NCI-H526 (cell line): ENCODE measurements at places on chromosomes 4 and X.

DNA sequence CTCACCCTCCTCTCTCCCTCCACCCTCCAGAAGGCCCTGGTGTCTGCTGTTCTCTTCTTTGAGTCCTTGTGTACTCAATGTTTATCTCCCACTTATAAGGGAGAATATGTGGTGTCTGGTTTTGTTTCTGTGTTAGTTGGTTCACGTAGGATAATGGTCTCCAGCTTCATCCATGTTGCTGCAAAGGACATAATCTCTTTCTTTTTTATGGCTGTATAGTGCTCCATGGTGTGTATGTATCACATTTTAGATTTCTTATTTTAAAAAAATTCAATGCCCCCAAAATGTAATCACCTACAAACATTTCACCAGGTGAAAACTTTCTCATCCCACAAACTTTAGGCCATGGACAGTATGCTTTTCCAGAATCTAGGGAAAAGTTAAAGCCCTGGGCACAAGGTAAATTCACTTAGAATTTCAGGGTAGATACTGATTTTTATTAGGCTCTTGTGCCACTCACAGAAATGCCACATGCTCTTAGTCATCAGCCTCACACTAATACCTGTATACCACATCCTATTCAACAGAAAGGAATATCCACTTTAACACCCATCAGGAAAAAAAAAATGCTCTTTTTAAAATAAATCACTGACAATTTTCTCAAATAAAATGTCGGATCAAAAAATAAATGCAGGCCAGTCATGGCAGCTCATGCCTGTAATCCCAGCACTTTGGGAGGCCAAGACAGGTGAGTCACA, 104.8 kb upstream of the ENPP6 start:
- DNase-seq = no peak

GRCh38 chr4:187633245-187633644, 362.3 kb upstream of the ZFP42 start:
- DNase-seq = no peak

GRCh38 chr4:76058302-76058701, 16.2 kb upstream of the ART3 start:
- DNase-seq = no peak

DNA sequence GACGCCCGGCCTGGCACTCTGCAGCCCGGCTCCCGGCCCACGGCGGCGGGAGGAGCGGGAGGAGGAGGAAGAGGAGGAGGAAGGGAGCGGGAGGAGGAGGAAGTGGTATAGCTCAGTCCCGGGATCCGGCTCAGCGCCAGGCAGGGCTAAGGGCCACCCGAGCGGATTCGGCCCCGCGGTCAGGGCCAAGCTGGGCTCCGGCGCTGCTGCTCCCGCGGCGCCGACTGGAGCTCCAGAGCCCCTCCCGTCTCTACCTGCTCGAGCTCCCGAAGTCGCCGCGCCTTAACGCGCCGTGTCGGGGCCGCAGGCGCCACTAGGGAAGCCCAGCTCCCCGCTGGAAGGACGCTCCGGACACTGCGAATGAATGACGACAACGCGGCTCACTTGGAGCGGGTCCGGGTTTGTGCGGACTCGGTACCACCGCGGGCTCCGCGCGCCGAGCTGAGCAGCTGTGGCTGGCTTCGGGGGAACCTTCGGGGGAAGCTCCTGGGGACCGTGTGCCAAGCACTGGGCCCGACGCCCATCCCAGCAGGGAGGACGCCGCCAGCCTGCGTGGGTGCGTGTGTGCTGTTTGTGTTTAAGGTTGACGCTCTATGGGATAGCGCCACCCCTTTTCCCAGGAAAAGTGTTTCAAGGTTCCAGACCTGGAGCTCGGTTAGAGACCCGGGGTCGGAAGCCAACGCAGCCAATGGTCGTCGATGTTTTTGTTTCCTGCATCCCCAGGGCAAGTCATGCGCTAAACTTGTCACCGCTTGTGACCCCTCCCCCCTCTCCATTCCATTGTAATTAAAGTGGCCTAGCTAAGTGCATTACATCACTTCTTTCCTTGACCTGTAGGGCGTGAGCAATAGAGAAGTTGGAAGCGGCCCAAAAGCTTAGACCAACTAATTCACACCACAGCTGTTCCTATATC, at the start of gene TBC1D9:
Gene TBC1D9 (minus strand): TSS at position 67 of the 913 bp plus-strand sequence. CDS start 340 bp downstream, outside the sequence.
- peak; percentile 85 for DNase-seq
